ENCODE measurements at places on chromosomes 13 and 19.

GRCh38 chr19:11191273-11191755 is 6.0 kb downstream of the KANK2 start:
- no peak for DNase-seq

- no peak for DNase-seq
These were observed 40.7 kb upstream of the NDUFS7 start for GRCh38 chr19:1343041-1343440.

DNA sequence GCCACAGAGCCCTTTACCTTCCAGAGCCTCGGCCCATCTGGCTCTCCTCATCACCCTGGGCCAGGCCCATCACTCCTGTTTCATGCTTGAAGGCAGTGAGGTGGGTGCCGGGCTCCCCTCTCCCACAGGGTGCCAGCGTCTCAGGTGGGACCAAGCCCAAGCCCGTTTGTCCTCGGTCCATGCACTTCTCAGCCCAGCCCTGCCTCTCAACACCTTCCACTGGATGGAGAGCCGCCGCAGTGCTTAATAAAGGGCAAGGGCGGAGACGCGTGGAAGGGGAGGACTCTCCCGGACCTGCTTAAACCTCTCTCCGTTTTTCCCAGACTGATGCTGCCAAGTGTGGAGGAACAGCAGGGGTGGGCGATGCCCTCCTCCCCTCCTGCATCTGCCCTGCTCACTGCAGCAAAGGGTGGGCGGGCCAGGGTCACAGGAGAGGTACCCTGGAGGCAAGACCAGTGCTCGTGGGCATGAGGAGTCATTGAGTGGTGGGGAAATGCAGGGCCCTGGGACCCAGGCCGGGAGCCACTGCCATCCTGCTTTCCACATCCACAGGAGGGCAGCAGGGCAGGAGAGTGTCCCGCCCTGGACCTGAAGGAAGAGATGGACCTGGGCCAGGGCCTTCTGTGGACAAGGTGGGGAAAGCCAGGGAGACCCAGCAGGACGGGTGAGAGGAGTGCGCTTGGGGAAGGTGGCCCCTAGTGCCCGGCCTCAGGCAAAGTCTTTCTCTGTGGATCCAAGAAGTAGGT is 9.7 kb upstream of the ATP11A start:
- DNase-seq, result no peak

- DNase-seq, result no peak
These were observed at the start of gene CD70 for GRCh38 chr19:6590827-6591319. TSS of gene CD70 (minus strand) at chr19:6591150. CDS start at chr19:6591002, 148 bp downstream.

- no peak for DNase-seq
These were observed 559 bp upstream of the SLC1A5 start for GRCh38 chr19:46788968-46789338.

- DNase-seq, result no peak
These were observed 1.5 kb upstream of the PDX1 start for GRCh38 chr13:27918041-27918917.

DNA sequence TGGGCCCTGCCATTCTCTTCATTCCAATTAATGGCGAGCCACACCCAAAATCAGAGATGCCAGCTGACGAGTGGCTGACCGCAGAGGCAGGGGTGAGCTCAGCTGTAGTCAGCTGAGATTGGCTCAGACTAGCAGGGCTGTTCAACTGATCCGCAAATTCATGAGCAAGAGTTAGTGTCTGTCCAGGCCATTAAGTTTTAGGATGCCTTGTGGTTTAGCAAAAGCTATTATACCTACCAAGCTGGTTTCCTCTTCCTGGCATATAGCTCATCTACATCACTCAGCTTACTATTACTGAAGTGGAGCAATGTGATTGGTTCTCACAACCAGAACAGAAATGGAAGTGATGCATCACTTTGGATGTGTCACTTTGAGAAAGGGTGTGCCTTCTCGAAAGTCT is 148.7 kb downstream of the NALCN start:
- DNase-seq, result no peak

- DNase-seq, result no peak
These were observed 487.6 kb downstream of the EFNB2 start for GRCh38 chr13:106047859-106048258.

DNA sequence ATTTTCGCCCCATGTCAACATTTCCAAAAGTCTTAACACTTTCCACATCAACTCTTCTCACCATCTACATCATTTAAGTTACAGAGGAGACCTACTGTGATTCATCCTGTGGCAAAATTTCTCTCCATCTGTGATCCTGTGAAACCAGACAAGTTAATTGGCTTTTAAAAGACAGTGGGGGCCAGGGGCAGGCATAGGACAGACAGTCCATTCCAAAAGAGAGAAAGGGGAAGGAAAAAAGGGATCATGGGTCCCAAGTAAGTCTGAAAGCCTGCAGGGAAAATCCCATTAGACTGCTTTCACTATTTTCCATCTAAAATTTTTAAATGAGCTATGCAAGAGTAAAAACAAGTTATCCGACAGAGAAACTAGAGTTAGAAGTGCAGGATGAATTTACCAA is 121.0 kb downstream of the MRPL57 start:
- no peak for DNase-seq

- DNase-seq, result no peak
These were observed 1.7 kb upstream of the CADM4 start for GRCh38 chr19:43641333-43641732.

- DNase-seq, result no peak
These were observed 65.0 kb downstream of the RASA3 start for GRCh38 chr13:114067381-114067885.

DNA sequence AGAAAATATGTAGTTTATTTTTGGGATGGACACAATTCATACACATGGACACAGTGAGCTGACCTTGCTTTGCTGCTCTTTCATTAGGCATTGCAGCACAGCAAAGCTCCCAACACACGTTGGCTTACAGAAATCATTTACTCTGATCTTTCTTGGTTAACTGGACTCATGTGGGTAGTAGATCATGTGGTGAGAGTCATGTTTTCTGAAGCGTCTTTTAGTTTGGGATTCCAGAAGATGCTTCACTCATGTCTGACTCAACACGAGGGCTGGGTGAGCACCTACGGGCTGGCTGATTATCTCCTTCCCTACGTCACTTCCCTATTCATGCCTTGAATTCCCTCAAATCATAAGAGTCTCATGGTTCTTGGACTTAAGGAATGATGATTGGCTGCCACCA is 12.1 kb upstream of the LGALS16 start:
- no peak for DNase-seq

GRCh38 chr13:42083138-42083770 is 34.8 kb downstream of the DGKH start:
- DNase-seq, result no peak

GRCh38 chr19:4064149-4064495 is 2.6 kb downstream of the ZBTB7A start:
- DNase-seq, result no peak

DNA sequence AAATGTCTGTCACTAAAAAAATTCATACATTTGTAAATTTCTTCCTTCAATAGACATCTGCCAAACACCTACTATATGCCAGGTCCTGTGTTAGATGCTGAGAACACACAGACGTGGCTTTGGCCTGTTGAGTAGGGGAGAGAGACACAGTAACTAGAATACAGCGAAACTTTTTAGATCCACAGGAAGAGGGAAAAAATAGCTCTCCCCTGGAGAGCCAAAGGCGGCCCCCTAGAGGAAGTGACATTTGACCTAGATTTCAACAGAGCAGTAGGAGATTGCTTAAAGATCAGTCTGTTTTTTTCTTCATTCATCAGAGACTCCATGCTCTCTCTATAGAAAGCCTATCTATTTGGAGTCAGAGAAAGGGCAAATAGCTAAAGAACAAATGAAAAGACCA is 11.3 kb downstream of the LCP1 start:
- no peak for DNase-seq

DNA sequence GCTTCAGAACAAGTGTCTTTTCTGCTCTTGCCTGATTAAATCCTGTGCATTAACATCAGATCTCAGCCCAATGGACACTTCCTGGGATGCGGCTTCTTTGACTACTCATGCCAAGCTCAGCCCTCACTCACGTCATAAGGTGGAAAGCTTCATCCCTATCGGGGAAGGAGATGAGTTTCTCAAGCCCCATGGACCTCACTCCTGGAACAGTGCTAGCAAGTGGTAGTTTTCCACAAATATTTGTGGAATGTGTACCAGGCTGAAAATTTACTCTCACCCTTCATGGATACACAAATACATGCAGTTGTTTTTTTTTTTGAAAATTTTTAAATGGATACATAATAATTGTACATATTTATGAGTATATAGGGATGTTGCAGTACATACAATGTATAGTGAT is 34.6 kb upstream of the FARP1 start:
- no peak for DNase-seq

GRCh38 chr19:46337487-46337886 is 9.4 kb upstream of the PPP5C start:
- DNase-seq, result no peak

- DNase-seq, result no peak
These were observed 18.4 kb downstream of the SBNO2 start for GRCh38 chr19:1155352-1156304.

GRCh38 chr19:51002089-51002532 is 707 bp upstream of the KLK8 start:
- DNase-seq, result no peak

DNA sequence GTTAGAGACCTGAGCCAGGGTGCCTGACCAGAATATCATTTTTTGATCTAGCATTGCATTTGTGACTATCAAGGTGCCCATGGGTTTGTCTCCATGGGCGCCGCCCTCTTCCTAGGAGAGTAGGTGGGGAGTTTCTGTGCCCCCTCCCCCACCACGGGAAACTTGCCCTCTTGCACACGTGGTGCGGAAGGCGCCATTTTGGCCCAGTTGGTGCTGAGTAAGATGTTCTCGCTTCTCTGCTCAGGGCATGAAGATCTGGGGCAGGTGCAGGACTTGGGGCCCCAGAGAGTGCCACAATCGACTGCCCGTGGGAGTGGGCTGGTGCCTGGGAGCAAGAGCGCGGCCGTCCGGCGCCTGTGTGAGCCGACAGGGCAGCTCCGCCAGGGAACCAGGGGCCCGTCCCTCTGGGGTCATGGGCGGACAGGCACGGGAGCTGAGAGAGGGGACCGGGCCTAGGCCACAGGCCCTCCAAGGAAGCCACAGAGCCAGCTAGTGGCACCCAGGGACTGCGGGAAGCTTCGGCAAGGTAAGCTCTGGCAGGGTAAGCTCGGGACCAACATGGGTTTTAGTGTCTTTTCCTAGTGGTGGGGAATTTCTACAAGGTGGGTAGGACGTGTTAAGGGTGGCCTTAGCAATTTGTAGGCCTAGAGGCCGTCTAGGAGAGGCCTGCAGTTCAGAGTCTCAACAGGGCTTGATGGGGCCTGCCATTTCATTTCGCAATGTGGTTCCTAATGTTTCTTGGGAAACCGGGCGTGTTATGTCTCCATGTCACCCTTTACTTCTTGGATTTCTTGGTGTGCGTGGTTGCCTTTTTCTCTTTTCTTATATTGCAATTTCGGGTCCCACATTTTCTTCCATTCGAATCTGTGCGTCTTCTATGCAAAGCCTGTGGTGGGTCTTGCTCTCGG is 14.5 kb downstream of the SACS start:
- no peak for DNase-seq

- DNase-seq, result no peak
These were observed 802.5 kb upstream of the SLITRK1 start for GRCh38 chr13:84684804-84685203.

DNA sequence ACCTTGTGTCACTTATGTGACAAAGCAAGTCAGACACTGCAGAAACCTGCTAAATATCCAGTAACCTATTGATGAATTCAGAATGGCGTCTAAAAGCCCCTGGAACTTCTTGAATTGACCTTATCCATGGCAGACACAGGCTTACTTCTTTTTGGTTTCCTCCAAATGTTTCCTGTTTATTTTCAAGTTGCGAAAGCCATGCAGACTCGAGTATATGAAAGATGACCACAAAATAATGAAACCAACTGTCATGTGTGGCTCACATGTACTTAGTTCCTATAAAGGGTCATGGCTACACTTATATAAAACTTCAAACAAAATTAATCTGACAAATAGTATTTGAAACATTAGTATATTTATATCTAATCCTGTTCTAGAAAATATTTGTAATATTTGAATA is 113.1 kb upstream of the FNDC3A start:
- DNase-seq, result no peak

DNA sequence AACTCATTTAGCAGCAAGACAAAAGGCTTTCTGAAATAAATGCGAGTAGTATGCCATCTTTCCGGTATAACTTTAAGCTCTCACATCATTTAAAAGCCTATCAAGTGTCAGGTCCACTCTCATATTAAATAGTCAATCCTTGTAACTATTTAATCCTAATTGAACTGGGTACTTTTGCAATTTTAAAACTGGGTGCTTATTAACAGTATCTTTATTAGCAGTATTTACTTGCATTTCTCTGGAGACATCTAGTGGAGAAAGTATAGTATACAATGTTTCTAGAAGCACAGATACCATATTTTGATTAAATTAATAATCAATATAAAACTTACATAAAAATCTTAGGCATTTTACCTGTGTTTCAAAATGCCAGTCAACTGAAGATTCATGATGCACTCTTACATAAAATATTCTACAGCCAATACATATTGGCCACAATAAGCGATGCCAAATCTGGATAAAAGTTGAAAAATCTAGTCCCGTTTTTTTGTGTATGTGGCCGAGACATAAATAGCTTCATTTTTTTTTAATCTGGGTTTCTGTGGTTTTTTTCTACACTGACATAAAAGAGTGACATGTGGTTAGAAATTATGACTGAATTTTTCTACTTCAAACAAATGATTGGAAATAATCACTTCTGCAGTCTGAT is 4.3 kb upstream of the POSTN start:
- peak; percentile 25 for DNase-seq

DNA sequence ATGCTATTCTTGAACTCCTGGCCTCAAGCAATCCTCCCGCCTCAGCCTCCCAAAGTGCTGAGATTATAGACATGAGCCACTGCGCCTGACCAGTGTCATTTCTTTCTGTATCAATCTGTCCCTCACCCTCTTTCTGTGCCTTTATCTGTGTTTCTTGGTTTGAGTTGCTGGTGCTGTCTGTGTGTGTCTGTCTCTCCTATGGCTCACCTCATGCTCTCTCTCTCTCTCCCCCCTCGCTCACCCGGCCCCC is 9.9 kb downstream of the IRF2BP1 start:
- DNase-seq, result no peak

DNA sequence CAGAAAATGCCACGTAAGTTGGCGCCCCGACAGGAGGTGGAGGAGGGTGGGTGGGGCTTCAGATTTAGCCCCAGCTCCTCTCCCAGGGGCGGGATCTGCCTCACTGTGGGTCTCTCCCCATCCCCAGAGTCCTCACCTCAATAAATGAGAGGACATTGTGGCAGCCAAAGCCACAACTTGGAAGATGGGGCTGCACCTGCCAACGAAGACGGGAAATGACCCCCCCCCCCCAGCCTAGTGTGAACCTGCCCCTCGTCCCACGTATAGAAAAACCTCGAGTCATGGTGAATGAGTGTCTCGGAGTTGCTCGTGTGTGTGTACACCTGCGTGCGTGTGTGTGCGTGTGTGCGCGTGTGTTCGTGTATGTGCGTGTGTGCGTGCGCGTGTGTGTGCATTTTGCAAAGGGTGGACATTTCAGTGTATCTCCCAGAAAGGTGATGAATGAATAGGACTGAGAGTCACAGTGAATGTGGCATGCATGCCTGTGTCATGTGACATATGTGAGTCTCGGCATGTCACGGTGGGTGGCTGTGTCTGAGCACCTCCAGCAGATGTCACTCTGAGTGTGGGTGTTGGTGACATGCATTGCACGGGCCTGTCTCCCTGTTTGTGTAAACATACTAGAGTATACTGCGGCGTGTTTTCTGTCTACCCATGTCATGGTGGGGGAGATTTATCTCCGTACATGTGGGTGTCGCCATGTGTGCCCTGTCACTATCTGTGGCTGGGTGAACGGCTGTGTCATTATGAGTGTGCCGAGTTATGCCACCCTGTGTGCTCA is 1.5 kb upstream of the TRAPPC5 start:
- DNase-seq, result no peak

GRCh38 chr19:23799321-23799720 is 40.6 kb upstream of the ZNF681 start:
- no peak for DNase-seq

GRCh38 chr19:279231-279630 is 12.0 kb downstream of the PLPP2 start:
- DNase-seq, result no peak

Data from NCI-H446 treated with DMSO at 0.1 percent for 48 hours (cell line).